ENCODE measurements at places on chromosomes 16 and 17.

- no peak for DNase-seq
Observed at GRCh38 chr17:66531851-66532295, 229.5 kb downstream of the PRKCA start.

DNA sequence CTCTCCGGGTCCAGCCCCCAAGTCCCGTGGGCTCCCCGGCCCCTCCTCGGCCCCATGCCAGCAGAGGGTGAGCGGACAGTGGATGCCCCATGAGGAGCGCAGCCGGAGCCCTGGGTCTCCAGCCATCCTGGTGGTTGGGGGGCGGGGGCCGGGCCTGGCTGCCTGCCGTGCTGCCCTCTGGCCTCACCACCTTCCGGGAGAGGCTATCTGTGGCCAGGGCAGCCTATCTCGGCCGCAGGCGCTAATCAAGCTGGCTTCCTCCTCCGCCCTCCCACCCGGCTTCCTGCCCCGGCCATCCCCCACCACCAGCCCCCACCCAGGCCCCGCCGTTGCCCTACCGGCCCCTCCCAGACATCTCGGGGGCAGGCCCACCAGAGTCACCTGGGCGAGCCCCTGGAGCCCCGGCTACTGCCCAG, 46.8 kb downstream of the ZFPM1 start:
- DNase-seq = no peak

DNA sequence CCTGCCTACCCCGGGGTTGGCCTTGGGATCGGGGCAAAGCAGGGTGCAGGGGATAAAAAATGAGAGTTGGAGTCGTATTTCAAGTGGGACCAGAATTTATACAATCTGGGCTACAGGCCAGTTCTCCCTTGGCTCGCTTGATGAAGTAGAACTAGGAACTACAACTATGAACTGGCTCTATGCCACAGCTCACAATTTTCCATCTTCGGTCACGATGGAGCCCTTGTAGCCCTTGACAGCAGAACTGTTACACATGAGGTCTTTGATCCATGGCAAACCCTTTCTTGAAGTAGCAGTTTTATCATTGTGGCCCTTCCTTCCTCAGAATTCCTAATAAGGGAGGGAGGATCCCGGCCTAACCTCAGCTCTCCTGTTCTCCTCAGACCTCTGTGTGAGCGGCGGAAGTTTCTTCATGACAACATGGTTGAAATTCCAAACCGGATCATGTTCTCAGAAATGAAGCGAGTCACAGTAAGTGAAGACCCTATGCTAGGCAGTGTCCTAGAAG, 17.1 kb downstream of the LIG3 start:
- DNase-seq = no peak

- no peak for DNase-seq
Observed at GRCh38 chr17:80969030-80969673, 22.5 kb upstream of the CHMP6 start.

GRCh38 chr16:68665501-68665900, 20.4 kb downstream of the CDH3 start:
- DNase-seq = no peak

GRCh38 chr16:54027558-54027957, 259.0 kb downstream of the IRX3 start:
- DNase-seq = no peak

DNA sequence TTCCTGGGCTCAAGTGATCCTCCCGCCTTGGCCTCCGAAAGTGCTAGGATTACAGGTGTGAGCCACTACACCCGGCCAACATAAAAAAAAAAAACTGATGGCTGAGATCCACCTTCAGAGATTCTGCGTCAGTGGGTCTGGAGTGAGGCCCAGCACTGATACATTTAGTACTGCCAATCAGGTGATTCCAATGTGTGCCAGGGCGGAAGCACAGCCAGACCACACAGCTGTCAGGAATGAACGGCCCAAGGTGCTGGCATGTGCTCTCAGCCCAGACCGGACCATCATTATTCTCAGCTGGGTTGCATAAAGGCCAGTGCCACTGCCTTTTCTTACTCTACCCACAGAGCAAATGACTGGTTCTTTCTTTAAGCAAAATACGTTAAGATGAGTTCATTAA, 1.2 kb upstream of the BCO1 start:
- peak; percentile 12 for DNase-seq

DNA sequence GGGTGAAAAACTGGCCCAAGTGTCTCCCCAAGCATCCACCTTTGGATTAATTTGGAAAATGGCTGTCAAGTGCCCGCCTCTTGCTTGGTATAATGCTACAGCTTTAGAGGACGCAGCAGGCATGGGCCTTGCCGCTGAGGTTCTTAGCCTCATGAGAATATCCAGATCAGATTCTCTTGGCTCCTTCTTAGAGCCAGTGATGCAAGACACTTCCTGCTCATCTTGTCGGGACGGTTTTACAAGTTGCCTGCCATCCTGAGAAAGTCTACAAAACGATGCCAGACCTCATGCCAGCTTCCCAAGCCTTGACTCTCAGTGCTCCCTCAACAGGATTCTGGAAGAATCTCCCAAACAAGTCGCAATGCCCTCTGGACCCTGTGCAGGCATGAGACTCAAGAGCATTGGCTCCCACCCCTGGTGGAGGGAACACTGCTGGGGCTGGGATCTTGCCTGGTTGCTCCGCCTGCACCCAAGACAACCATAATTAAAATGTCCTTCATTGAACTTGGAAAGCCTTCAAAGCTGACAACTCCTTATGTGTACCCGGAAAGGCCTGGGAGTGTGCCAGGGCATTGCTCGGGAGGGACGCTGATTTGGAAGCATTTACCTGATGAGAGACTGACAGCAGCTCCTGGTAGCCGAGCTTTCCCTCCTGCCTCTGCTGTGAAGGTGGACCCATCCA, 25.8 kb upstream of the STH start:
- DNase-seq = no peak

DNA sequence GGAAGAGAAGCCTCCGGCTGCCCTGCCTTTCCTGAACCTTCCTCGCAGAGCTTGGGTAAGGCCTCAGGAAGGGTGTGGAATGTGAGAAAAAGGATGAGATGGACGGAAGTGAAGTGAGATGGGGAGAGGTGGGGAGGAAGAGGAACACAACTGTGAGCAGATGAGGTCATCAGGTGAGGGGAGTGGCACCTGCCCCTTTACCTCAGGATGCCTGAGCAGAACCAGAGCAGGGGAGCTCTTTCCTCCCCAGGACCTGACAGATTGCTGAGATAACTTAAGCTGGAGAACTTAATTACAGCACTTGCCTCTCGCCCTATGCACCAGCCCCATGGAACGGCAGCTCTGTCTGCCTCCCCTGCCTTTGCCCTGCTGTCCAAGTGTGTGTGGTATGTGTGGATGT, 29.8 kb downstream of the TMEM132E start:
- DNase-seq = no peak

- DNase-seq = no peak
Observed at GRCh38 chr16:28477311-28477920, 5.3 kb upstream of the NPIPB7 start.

- no peak for DNase-seq
Observed at GRCh38 chr16:87143661-87144121, 173.5 kb downstream of the C16orf95 start.

DNA sequence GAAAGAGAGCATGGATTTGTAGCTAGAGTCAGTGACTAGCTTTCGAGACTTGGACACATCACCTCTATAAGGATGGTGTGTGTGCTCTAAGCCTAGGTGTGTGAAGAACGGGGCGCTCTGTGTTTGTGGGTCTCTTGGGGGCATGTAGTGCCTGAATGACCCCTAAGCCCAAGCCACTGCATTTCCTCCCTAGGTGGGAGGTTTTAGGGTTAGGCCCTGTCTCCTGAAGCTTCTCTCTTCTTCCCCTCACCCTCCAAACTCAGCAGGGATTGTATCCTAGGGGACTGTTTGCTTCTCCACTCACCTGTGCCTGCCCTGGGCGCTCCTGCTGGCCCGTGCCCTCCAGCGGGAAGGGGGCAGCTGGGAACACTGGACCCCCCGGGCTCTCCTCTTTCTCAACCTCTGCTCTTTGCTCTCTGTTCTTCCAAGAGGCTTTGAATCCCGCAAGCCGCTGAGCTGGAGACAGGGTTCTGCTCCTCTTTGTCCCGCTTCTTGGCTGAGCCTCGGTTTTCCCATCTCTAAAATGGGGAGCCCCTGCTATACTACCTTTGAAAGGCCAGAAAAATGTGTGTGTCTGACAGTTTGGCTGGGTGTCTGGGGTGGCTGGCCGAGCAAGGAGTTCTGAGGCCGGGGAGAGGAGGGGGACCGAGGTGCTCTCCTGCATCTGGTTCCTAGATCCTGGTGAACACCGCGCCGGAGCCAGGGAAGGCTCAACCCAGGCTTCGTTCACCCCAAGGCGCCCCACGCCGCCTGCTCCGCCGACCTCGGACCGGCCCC, 810 bp downstream of the CYGB start:
- DNase-seq = no peak

DNA sequence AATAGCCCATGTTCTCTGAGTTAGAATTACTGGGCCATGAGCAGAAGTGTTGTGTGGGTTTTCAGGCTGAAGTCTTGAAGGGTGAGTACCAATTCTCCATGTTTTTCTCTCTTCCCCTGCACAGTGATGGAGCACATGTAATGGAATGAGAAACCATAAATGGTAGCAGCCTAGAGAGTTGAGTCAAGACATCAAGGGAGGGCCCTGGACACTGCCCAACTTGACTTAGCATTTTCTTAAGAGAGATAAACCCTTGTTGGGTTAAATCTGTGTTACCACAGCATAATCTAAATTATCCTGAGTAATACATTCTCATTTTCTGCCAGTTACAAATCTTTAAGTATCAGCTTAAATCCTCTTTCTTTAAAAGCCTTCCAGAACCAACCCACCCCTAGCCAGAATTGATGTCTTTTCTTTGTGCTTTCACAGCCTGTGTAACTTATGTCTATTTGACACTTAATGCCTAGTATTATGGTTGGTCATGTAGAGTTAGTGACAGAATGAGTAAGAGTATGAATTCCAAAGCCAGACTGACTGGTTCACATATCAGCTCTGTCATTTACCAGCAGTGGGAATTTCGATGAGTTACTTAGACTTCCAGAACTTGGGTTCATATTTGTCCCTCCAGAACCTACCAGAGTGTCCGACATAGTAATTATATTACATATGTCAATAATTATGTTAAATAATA, 27.0 kb upstream of the RGS9 start:
- DNase-seq = no peak

GRCh38 chr17:19004421-19005136, at the start of gene FAM83G:
FAM83G (minus strand) TSS chr17:19004764; CDS start chr17:19004041, 723 bp downstream.
- no peak for DNase-seq

DNA sequence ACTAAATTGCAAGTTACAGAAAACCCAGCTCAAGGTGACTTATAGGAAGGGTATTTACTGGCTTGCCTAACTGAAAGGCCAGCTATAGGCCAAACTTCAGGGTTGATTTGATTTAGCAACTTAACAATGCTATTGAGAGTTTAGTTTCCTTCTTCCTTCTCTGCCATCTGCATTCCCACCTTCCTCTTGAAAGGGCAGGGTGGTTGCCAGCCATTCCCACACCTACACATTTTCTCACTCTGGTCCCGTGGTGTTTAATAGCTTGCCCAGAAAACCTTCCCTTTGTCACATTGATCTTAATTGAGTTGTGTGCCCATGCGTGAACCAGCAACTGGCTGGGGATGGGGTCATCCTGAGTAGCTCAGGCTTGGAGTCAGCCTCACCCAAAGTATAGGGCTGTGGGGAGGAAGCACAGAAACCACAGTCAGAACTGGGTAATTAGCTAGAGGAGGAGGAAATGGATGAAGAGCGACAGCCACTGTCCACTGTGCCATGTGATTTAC, 194.7 kb downstream of the SPECC1 start:
- no peak for DNase-seq

DNA sequence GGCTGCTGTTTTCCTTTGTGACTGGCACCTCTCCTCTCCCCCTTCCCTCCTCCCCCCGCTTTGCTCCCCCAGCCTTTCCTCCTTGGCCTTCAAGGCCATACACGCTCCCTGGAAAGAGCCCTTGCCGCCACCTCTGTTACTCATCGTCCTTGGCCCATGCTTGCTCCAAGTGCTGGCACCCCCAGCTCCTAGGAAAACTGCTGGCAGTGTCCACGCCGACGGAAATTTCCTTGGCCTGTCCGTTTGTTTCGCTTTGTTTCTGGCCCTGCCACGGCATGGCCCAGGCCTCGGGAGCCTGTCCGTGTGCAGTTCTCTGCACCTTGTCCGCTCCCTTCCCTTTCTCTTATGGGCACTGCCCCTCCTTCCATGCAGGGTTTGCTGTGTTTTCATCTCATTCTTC, 18.0 kb downstream of the CA5A start:
- no peak for DNase-seq

- DNase-seq = no peak
Observed at GRCh38 chr17:32854207-32854606, 22.7 kb downstream of the MYO1D start.

DNA sequence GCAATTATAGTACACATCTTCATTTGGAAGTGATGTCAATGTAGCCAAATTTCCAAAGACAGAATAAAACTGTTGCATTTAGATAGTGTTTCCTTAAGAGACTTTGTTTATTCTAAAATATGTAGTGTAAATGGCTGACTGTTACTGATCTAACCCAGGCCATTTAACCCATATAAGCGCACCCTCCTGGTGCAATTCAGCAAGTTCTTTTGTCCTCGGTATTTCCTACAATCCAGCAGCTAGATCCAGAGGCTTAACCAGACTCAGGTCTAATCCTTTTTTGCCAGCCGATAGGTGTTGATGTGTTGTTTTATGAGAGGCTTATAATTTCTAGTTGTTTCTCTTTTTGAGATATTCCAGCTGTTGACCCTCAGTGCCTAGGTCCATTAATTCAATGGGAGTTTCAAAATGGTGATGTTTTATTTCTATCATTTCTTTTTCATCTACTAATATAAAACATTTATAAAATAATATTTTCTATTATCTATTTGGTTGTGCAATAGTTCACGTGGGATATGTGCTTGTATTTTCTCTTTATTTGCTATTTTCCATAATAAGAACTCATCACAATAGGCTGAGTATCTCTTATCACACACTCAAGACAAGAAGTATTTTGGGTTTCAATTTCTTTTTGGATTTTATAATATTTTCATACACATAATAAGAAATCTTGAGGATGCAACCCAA, 14.5 kb downstream of the ABCA9 start:
- no peak for DNase-seq

DNA sequence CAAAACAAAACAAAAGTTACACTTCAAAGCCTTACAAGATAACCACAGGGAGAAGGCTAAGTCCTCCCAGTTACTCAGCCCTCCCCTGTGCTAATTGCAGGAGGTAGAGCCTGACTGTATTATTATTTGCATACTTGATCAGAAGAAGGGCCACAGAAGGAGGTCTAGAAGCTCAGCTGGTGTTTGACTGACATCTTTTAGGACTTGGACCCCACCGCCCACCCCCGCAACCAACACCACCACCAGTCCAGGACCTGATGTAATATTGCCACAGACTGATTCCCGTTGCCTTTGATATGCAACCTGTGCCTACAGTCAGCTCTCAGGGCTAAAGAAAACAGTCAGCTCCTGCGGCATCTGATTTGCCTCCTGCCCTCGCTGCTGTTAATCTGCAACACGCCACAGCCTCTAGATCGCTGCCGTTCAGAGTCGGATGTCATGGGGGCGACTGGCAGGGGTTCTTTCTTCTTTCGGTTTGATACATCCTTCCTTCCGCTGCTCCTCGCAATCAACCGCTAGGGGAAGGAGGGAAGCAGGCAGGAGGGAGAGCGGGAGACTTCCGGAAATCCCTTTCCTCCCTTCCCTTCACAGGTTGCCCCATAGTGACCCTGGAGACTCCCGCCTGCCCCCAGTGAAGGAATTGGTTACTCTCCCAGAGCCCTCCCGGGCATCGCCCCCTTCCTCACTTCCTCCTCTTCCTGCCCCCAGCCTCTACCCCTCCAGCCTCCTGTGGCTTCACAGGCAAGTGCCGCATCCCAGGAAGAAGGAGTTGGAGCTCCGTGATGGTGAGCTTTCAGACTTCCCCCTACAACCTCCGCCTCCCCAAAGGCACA, 90.5 kb upstream of the SOX9 start:
- DNase-seq = no peak

Measured in NCI-H1092 (cell line).